ENCODE measurements at places on chromosomes 1 and 21. TPM values are rescaled to one million over a fixed set of nuclear protein-coding genes. Genes with fewer than 3 reads are reported as not detected.

Gene CNIH3
- 9.6 TPM for polyA plus RNA-seq

DNA sequence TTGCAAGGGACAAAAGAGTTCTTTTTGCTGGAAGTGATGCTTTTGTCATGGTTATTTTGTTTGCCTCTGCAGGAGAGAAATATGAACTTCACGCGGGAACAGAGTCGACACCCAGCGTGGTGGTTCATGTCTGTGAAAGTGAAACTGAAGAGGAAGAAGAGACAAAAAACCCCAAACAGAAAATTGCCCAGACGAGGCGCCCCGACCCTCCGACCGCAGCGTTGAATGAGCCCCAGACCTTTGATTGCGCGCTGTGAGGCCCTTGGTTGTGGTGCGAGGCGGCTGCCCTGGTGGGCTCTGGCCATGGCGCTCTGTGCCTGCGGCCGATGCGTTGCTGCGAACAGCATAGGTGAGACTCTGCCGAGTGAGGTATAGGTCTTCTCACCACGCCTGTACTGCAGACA is 20.9 kb upstream of the NCMAP start:
- DNase-seq = no peak

DNA sequence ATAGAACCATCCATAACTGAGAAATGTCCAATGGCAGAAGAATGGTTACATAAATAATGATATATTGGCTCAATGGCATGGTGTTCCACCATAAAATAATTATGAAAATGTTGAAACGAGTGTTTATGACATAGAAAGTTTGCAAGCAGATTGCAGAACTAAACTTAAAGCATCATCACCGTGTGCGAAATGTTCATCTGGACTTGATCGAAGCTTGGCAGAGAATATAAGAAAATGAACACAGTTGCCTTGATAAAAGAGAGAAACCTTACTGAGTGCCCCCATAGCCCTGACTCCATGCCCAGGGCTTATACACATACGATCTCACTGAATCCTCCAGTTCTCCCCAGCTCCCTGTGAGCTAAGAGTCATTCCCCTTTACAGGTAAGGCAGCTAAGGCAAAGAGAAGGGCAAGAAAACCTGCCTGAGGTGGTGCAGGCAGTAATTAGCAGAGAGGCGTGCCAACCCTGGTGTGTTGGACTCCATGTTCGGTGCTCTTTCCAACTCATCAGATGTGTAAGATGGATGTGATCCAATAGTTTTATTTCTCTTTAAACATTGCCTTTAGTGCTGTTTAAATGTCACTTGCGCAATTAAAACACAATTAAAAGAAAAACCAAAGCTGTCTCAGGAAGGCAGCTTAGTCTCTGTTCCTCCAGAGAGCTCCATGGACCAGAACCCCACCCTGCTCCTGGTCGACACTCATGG is 21.8 kb upstream of the SPOCD1 start:
- DNase-seq = no peak

Gene CD52
- 2.7 TPM for polyA plus RNA-seq

GRCh38 chr1:234845097-234845660 is 235.2 kb upstream of the IRF2BP2 start:
- no peak for DNase-seq

Gene SUSD4
- 21.1 TPM for polyA plus RNA-seq

DNA sequence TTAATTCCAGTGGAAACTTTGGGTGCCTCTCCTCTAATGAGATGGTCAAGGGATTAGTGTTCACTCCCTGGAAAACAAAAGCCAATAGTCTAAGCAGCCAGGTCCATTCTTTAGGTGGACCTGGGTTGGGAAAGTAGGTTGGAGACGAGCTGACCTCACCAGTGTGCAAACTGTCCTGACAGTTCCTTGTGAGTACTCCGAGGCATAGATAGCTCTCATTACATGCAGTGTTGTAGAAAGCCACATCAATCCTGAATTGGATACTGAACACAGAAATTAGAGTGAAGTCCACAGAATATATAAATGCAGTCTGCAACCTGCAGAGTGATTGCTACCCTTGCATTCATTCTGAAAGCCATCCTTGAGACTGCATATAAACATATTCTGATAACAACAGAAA is 675.1 kb upstream of the CXADR start:
- DNase-seq = no peak

- no peak for DNase-seq
Observed at GRCh38 chr1:93723733-93724270, 42.2 kb upstream of the BCAR3 start.

Gene IFNAR1
- polyA plus RNA-seq = 43.1 TPM

Gene TRAF3IP3
- polyA plus RNA-seq = 2.6 TPM

Gene OR2M3
- polyA plus RNA-seq = 0.04 TPM

DNA sequence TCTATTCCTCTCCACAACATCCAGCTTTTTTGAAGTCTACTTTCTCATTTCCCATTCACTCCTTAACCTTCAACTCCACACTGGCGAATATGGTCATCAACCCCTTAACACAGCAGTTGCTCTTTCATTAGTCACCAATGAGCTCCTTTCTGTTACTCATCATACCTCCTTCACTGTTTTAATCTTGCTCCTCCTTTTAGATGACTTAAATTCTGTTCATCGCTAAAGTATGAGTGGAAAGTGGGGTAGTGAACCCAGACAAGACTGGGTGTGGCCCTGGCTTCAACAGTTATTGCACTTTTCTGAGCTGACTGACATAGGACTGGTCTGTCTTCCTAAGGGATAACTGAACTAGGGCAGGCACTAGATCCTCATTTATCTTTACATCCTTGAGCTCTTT is 51.3 kb downstream of the AKT3 start:
- no peak for DNase-seq

Gene EFNA3
- 7.8 TPM for polyA plus RNA-seq

Gene IGSF21
- polyA plus RNA-seq = 0.52 TPM

All from left renal pelvis (tissue), 4 donors.